ENCODE measurements at places on chromosomes 4 and X.

GRCh38 chrX:27840881-27841280 lies 33.1 kb downstream of the MAGEB10 start:
- DNase-seq = no peak

GRCh38 chr4:185859111-185859510 lies 47.1 kb upstream of the SORBS2 start:
- no peak for DNase-seq

- DNase-seq = no peak
These were observed 394.3 kb upstream of the SLIT2 start for GRCh38 chr4:19857380-19857779.

DNA sequence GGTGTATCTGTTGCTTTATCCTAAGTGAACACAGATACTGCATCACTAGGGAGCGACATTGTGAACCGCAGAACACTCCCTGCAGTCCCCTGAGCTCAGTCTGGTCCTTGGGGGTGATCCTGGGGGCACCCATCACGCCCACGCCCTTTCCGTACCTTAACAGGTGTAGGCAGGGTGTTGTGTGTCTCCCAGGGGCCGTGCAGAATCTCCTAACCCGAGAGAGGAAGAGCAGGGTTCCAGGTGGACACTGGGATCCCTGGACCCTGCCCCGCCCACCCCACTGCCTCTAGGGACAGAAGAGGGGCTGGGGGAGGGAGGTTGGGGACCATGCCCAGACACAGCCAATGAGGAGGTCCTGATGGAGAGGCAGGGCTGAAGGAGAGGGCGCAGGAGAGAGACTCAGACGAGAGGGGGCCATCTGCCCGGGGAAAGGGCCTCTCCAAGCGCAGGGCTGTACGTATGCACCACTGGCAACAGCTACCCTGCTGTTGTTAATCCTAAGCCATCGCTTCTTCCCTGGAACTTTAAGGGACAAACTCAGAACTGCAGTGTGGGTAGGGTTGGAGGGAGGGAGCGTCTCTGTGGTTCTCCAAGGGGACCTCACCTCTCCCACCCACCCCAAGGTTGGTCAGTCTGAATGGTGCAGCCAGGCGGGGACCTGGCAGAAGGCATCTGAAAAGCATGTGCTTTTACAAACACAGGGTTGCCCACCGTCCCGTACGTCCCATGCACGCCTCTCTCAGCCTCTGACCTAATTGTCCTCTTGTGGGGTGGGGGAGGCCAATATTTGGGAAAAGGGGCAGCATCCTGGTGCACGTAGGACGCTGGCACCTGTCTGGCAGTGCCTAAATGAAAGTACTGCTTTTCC lies 2.5 kb downstream of the P2RY8 start:
- peak; percentile 52 for DNase-seq

DNA sequence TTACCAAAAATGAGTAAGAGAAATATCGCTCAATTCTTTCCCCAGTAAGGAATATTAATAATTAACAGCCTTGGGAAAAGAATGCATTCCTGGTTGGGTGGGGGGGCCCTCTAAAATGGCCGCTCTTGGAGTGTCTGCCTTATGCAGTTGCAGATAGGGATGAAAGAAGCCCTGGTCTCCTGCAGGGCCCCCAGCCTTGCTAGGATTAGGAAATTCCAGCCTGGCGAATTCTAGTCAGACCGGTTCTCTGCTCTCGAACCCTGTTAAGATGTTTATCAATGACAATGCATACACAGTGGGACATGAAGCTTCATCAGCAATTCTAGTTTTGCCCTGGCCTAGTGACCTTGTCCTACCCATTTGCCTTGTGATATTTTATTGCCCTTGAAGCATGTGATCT lies 1047.7 kb upstream of the GRID2 start:
- no peak for DNase-seq

DNA sequence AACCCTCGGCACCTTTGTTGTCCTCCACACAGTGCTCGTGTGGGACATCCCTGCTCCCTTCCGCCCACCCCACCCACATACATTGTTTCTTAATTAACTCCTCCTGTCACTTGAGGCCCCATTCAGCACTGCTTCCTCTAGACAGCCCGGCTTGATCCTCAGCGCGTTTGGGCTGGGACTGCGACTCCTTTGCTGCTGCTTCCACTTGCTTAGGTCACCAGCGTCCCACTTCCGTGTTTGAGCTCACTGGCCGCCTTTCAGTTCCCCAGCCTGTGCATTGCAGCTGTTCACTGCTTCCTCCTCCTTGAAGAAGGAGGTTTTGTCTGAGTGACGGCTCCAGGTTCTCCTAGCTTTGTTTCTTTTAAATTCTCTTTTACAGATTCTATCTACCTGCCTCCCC lies 16.1 kb downstream of the RNF4 start:
- DNase-seq = peak; percentile 66

GRCh38 chr4:40731792-40732245 lies 17.9 kb upstream of the NSUN7 start:
- no peak for DNase-seq

GRCh38 chr4:153595894-153596601 lies 88.0 kb upstream of the TLR2 start:
- DNase-seq = no peak

- no peak for DNase-seq
These were observed 37.9 kb downstream of the CUL4B start for GRCh38 chrX:120522820-120523219.

- DNase-seq = no peak
These were observed 35.4 kb upstream of the SORCS2 start for GRCh38 chr4:7156761-7157488.

DNA sequence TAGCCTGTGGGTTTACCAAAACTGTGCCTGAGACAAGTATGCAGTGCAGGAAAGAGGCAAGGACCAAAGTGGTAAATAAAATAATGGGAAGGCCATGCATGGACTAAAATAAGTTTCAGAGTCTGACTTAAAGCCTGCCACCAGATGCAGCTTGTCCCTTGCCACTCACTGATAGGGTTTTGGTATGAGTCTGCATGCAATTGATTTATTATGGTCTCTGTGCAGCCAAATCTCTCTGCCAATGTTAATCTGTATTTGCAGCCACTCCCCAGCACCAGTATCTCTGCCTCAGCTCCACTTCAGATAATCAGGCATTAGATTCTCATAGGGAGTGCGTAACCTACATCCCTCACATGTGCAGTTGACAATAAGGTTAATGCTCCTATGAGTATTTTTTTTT lies 5.5 kb upstream of the FGF2 start:
- DNase-seq = no peak

DNA sequence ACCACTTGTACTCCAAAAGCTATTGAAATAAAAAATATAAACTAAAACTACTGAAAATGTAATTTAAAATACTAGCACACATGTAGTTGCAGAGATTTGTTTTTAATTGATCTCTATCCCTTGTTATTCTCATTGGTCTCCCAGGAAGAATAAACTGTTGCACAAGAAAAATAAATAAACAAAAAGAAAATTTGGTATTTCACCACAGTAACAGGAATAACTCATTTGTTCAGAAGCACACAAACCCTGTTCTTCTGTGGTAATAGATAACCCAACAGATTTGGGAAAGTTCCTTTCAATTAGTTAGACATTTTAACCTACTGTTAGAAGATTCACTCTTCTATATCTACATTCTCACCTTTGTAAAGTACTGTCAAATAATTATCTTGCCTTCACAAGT lies 70.9 kb upstream of the APOOL start:
- DNase-seq = no peak
